ENCODE measurements at places on chromosomes 13 and 19. TPM values are rescaled to one million over a fixed set of nuclear protein-coding genes. Genes with fewer than 3 reads are reported as not detected.

Gene FUZ
- total RNA-seq = 16.2 TPM

Gene SHD
- not detected for total RNA-seq

Gene SMAD9
- not detected for total RNA-seq

Gene EBI3
- total RNA-seq = 45.0 TPM

Gene FRY
- 1.8 TPM for total RNA-seq

Gene NCR1
- not detected for total RNA-seq

Gene MKNK2
- total RNA-seq = 169 TPM

Gene SMIM7
- total RNA-seq = 69.9 TPM

Gene ATP1A3
- total RNA-seq = 1.2 TPM

Gene ZFP82
- total RNA-seq = 4.4 TPM

Gene AKT1S1
- 33.5 TPM for total RNA-seq

Gene LHB
- not detected for total RNA-seq

Gene ADM5
- 8.6 TPM for total RNA-seq

Gene PRR12
- total RNA-seq = 31.1 TPM

Gene LILRB3
- total RNA-seq = not detected

Gene SSC5D
- 0.21 TPM for total RNA-seq

Gene SIGLEC12
- 0.98 TPM for total RNA-seq

Gene ACP7
- total RNA-seq = not detected

Gene GRIK5
- total RNA-seq = 4.9 TPM

Gene DHDH
- not detected for total RNA-seq

Gene KASH5
- total RNA-seq = not detected

Gene MCEMP1
- not detected for total RNA-seq

Gene GPR18
- total RNA-seq = 6.3 TPM

Gene S1PR5
- not detected for total RNA-seq

Gene GGN
- total RNA-seq = 1.0 TPM

Data from activated CD4-positive, alpha-beta T cell treated with anti-CD3 and anti-CD28 coated beads, Interleukin-2, amount 10 ng/mL, durations not matched to agents 24 days and 14 days (primary cell).